Common myeloid progenitor, CD34-positive (primary cell): ENCODE measurements at places on chromosomes 4 and X.

- no peak for DNase-seq
Measured at GRCh38 chrX:482702-483203, 96.0 kb upstream of the PPP2R3B start.

- DNase-seq, result no peak
Measured at GRCh38 chrX:130186651-130187050, 14.9 kb downstream of the RAB33A start.

GRCh38 chrX:39322496-39322895, 521.2 kb downstream of the MID1IP1 start:
- no peak for DNase-seq

DNA sequence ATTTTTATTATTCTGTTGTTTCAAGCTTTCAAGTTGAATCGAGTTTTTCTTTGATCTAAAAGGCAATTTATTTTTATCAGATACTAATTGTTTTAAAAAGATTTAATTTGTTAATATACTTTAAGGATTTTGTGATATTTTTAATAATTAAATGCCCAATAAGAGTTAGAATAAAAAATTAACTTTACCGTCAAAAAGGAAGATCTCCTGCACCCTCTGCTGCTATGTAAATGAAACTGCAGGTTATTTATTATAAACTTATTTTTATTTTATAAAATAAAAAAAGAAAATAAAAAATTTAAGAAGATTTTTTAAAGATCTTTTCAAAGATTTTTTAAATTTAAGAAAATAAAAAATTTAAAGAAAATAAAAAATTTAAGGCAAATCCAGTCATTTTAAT, 166.1 kb downstream of the CCSER1 start:
- DNase-seq, result peak; percentile 28

GRCh38 chr4:185865901-185866328, 53.9 kb upstream of the SORBS2 start:
- no peak for DNase-seq

DNA sequence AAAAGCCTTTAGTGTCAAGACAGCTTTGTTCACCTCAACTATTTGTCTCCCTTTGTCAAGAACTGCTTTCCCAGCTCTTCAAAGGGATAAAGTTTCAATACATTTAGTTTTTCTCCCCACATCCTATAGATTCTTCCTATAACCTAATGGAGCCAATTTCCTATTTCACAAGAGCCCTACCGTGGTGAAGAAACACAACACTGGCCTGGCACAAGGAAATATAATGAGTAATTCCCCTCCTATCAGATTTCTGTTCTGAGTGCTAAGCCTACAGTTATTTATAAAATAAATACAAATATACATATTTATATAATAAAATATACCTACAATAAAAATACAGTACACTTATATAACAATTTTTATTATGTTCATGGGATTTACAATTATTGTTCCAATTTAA, 89.9 kb downstream of the SHISA3 start:
- DNase-seq, result no peak

GRCh38 chr4:96016634-96017299, 176.9 kb downstream of the PDHA2 start:
- DNase-seq, result peak; percentile 36

GRCh38 chrX:50644496-50644895, 169.5 kb downstream of the SHROOM4 start:
- no peak for DNase-seq

DNA sequence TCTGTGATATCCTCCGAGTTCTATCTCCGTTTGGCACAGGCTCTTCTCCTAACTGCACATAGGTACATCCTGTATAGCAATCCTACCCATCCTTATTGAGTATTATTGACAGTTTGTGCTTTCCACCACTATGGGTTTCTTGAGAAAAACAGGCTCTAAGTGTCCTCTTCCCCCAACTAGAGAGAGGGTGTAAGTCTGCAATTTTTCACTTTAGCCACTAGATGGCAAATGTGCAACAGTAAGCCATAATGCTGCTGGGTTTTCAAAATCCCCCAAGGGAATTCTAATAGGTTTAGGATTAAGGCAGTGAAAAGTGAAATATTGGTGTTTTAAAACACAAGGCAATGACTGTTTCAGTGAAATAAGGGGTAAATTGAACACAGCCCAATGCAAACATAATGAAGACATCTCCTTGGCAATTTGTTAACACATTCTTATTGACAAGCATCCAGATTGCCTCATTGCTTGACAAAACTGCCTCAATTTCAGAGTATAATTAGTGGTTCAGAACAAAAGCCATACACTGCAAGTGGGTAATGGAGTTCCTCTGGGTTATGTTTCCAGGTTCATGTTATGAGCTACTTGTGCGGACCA, 239.0 kb upstream of the HTR2C start:
- peak; percentile 25 for DNase-seq

DNA sequence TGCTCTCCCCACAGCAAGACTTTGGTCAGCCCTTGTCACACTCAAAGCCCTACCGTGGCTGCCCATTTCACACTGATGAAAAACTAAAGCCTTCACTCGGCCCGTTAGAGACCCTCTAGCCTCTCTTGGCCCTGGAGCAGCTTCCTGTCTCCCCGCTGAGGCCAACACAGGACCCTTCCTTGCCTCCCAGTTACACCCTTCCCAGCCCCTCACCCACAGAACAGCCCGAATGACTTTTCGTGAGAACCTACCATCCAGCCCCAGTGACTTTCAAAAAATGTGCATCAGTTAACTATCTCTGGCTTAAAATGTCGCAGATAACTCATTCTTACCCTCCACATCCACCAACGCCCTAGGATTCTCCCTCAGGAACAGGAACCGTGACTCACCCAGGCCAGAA, 756 bp upstream of the TAF9B start:
- DNase-seq, result no peak

- no peak for DNase-seq
Measured at GRCh38 chrX:44922980-44923379, 50.0 kb downstream of the KDM6A start.

- DNase-seq, result peak; percentile 27
Measured at GRCh38 chr4:94412658-94413038, 39.1 kb upstream of the PDLIM5 start.

DNA sequence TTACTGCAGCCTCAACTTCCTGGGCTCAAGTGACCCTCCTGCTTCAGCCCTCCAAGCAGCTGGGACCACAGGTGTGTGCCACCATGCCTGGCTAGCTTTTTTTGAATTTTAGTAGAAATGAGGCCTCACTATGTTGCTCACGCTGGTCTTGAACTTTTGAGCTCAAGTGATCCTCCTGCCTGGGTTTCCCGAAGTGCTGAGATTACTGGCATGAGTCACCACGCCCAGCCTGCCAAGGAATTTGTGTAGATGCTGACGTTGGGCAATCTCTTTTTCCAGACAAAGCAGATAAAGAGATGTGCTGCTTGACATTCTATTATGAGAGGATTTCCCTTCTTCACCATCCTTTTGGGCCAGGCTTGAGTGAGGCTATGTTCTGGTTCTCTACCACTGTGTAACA, 254.5 kb upstream of the RPS6KA3 start:
- no peak for DNase-seq

GRCh38 chr4:75036046-75036830, 103.3 kb downstream of the PARM1 start:
- DNase-seq, result peak; percentile 27

DNA sequence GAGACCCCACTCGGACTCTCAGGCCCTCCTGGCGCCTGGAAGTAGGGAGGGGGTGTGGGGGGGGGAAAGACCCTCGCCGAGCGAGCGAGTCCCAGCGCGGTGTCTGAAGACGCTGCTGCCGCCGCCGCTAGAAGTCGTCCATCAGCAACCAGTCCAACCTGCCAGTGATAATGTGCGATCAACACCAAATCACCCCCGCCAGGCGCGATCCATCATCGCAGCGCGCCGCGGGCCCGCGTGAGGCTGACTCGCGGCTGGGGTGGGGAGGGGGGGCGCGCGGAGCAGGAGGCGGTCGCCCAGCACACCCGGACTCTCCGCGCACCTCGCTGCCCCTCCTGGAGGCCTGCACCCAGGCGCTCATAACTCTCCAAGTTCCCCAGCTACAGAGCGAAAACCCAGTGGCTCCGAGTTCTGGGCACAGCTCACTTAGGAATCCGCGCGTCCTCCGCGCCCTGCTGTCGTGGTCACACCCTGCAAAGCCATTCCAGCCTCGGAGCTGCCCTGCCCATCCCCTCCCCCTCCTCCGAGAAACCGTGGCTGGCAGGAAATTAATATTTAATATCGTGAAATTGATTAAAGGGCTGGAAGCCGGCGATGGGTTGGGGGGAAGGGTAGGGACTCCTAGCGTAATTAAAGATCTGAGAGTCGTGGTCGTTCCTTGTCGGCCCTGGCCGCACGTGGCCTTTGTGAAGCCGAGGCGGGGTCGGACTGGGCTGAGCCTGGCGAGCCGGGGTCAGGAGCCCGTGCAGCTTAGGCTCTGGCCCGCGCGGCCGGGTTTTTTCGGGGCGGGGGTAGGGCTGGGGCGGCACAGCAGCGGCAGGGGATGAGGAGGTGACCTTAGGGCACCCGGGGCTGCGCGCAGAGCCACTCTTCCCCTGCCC, 58.1 kb upstream of the BCOR start:
- DNase-seq, result peak; percentile 71

DNA sequence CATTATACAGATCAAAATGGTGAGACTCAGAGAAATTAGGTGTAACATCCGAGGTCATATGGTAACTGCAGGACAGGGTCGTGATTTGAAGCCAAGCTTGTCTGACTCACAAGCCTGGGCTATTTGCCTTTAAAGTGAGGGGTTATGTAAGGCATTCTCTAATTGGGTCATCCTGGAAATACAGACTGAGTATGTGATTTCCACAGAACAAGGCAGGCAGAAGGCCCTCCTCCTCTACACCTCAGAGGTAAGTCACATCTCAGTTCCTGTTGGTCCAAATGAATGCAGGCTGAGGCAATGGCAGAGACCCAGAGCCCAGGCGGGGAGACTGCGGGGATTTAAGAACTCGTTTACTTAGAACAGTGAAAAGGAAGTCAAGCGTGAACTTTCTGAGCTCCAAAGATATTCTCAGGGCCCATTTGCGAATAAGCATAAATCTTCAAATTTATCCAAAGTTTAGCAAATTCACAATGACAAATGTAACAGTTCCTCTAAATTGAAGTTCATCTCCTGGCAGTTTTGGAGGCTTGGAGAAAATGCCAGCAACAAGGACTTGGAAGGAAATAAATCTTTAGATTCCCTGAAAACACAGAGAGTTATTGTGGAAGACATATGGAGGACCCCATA, 153.3 kb downstream of the LDB2 start:
- DNase-seq, result no peak

GRCh38 chrX:117985241-117985640, 131.4 kb downstream of the KLHL13 start:
- DNase-seq, result peak; percentile 8

DNA sequence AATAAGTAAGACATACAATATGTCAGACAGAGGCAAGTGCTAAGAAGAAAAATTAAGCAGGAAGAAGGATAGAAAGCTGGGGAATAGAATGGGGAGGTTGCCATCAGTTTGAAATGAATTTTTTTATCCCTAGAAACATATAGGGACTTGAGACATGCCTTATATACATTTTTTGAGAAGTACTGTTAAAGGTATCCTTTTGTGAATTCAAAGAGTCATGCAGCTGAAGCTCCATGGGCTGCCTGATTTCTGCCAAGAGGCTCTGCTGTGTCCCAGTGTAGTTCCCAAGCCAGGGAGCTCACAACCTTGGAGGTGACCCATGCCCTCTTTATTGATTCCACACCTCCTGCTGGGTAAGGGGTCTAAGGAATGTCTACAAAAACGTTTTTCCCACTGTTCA, 564.6 kb upstream of the DIPK2B start:
- no peak for DNase-seq
